ENCODE measurements at places on chromosomes 2 and 18.

DNA sequence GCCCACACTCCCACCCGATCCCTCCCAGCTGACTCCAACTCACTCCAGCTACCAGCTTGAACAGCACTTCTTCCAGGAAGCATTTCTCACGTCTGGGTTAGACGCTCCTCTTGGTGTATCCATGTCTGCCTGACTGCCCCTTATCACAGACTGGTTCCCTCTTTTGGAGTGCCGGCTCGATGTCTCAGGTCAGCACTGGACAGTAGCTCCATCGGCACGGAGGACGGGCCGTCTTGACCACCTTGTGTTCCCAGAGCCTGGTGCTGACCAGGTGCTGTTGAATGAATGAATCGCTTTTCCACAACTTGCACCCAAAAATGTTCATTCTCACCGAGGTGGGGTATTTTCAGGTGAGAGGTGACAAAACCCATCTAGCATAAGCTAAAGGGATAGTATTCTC lies 71.8 kb downstream of the LBH start:
- no peak for DNase-seq

DNA sequence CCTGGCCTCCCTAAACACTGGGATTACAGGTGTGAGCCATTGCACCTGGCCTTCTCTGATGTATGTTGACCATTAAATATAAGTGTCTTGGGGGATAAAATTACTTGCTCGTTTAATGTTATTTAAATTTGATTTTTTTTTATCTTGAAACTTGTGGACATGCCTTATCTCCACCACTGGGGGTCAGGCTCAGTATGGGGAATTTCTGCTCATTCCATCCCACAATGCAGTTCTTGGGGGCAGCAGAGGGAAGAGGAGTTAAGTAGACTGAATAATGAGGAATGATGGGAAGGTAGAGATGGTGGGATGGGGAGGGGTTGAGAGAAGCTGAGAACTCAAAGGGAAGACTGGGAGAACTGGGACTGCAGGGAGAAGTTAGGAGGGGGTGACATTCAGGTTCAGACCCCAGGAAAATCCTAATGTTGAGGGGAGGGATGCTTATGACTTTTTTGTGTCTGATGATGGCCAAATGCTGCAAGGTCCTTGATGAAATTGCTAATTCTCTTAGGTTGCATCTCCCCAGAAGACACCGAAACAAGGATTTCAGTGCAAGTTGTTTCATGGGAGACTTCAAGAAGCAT lies 174.2 kb downstream of the MIB1 start:
- no peak for DNase-seq

DNA sequence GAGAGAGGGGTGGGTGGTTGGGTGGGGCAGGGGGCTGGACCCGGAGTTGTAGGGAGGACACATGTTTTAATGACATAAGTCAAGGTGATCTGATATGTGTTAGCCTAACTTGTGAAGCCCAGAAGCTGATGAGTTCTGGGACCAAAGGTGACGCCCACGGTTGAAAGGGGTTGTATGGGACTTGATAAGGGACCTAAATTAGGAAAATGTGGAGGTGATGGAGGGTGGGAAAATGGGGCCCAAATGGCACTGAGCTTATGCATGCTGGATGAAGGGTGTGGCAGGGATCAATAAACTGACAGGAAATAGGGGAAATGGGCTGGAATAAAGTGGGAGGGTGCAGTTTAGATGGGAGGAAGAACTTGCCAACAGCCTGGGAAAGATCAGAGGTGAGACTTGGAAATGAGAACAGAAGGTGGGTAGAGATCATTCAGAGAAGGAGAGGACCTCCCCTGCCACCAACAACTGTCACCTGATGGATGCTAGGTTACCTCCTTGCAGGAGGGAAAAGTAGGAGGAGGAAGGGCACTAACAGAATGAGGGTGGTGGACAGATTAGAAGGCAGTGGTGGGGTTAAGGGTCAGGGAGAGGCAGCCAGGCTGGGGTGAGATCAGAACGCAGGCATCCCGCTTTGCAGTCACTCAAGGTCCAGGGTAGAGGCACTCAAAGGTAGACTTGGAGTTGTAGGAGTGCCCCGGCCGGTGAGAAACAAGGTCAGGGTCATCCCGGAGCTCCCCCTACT lies 15.3 kb downstream of the WNT10A start:
- DNase-seq: no peak

DNA sequence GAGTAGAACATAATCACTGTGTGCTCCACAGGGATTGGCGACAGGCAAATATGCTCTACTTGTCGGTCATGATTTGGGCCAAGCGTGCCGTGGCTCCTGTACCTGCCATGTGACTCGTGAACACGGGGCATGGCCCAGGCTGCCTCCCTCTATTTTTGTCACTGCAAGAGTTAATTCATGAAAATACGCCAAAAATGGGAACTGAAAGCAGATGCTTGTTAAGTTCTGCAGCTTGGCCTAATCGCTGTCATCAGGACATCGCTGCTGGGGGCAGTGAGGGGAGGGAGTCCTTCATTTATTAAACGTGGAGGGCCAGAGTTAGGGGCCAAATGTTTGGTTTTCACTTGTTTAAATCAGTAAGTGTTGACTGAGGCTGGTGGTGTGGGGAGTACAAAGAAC lies 177.8 kb downstream of the BCL2 start:
- DNase-seq: no peak

- no peak for DNase-seq
These were observed 46.4 kb downstream of the MREG start for GRCh38 chr2:215966951-215967350.

DNA sequence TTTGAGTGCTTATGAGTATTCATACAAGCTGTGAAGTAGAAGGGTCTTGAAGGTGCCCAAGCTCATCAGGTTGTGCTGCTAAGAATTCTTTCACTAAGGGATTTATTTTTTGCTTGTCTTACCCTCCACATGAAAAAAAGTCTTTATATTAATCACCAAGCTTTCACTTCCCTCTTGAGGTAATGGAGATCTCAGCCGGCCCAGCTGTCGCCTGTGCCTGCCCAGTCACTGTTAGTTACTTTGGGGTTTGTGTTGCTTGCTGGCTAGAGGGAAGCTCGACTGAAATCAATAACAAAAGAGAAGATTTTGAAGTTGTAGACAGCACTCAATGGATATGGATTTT lies 21.9 kb downstream of the MC2R start:
- no peak for DNase-seq

- no peak for DNase-seq
These were observed 48.5 kb upstream of the PID1 start for GRCh38 chr2:229319558-229319957.

- no peak for DNase-seq
These were observed 1.9 kb downstream of the YES1 start for GRCh38 chr18:809985-810642.

All from stimulated activated CD4-positive, alpha-beta T cell treated with anti-CD3 and anti-CD28 coated beads, Interleukin-15, amount 100 ng/mL, for 48 hours (primary cell).